ENCODE measurements at places on chromosomes 1 and 21.

- DNase-seq, result no peak
Observed at GRCh38 chr1:113534875-113535274, 144.6 kb downstream of the MAGI3 start.

DNA sequence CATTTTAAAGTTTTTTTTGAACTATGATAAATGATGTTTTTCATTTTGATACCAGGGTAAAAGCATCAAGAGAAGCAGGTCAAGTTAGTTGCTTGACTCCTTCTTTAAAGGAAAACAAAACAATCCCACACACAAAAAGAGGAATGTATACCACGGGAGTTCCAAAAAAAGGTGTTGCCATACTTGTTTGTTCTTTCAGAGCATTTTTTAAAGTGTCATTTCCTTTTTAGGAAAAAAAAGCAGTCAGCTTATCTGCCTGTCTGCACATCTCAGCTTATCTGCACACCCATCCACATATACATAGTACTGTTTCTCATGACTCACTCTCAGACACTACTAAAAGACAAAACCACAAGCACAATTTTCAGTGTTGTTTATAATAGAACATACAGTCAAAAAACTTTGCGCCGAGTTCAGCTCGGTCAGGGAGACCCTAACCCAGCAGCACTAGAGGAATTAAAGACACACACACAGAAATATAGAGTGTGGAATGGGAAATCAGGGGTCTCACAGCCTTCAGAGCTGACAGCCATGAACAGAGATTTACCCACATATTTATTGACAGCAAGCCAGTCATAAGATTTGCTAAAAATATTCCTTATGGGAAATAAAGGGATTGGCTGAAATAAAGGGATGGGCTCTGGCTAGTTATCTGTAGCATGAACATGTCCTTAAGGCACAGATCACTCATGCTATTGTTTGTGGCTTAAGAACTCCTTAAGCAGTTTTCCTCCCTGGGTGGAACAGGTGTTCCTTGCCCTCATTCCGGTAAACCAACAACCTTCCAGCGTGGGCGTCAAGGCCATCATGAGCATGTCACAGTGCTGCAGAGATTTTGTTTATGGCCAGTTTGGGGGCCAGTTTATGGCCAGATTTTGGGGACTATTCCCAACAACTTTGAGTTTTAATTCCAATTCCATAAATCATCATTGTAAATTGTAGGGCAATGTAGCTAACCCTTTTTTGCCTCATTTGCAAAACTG, 11.4 kb upstream of the MNDA start:
- no peak for DNase-seq

DNA sequence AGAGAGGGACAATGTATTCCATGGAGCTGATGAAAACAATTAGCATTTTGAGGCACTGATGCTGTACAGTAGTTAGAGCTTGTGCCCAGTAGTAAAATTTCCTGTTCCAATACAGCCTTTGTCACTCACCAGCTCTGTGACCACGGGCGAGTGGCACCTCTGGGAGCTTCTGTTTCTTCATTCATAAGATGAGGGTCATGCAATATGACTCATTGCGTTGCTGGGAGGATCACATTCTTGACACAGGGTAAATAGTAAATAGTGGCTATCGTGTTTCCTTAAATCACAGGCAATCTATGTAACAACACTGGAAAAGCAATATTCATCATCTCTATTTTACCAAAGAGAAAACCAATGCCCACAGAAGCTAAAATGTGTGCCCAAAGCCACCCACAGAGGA, 4.5 kb upstream of the LRRC52 start:
- DNase-seq, result no peak

GRCh38 chr1:215661033-215661432, 93.9 kb downstream of the KCTD3 start:
- no peak for DNase-seq

DNA sequence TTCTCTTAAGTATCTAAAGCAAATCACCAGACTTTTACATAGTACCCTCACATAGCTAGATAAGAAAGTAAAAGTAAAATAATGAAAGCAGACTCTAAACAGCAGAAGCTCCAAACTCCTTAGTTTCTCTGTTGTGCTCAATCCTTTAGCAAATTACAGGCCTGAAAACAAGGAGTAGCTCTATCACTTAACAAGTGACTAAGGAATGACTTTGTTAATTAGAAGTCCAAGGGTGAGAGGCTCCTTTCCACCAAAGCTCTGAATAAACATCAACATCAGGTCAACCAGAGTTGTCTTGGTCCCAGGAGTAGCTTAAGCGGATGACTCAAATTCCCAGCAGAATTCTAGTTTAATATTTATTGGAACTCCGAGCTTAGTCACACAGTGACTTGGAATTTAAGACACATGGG, 5.9 kb downstream of the NRIP1 start:
- DNase-seq, result no peak

GRCh38 chr1:210618369-210618768, 289.7 kb downstream of the HHAT start:
- DNase-seq, result no peak

DNA sequence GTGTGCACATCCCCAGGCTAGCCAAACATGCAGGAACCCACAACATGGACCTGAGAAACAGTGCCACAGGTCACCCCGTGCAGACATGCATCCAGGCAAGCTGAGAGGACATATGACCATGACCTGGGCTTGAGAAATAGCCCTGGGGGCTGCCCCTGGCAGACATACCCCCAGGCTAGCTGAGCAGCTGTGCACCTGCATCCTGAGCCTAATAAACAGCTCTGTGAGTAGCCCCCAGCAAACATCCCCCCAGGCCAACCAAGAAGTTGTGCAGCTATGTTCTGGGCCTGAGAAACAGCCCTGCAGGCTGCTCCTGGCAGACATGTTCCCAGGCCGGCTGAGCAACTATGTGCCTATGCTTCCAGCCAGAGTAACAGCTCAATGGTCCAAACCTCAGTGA, 14.5 kb downstream of the OLFML3 start:
- no peak for DNase-seq

DNA sequence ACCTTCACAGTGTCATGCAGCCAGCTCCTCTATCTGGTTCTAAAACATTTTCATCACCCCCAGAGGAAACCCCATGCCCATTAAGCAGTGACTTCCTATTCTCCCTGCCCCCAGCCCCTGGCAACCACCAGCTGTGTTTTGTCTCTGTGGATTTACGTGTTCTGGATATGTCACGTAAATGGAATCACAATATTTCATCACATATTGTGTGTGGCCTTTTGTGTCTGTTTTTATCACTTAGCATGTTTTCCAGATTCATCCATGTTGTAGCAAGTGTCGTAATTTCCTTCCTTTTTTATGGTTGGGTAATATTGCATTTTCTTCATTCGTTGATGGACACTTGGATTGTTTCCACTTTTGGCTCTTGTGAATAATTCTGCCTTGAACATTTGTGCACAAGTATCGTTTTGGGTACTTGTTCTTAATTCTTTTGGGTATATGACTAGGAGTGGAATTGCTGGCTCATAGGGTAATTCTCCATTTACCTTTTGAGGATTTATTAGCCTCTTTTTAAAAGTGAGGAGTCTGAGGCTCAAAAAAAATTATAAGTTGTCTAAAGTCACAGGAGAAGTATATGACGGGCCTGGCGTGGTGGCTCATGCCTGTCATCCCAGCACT, 127.0 kb downstream of the MRPS6 start:
- DNase-seq, result no peak

DNA sequence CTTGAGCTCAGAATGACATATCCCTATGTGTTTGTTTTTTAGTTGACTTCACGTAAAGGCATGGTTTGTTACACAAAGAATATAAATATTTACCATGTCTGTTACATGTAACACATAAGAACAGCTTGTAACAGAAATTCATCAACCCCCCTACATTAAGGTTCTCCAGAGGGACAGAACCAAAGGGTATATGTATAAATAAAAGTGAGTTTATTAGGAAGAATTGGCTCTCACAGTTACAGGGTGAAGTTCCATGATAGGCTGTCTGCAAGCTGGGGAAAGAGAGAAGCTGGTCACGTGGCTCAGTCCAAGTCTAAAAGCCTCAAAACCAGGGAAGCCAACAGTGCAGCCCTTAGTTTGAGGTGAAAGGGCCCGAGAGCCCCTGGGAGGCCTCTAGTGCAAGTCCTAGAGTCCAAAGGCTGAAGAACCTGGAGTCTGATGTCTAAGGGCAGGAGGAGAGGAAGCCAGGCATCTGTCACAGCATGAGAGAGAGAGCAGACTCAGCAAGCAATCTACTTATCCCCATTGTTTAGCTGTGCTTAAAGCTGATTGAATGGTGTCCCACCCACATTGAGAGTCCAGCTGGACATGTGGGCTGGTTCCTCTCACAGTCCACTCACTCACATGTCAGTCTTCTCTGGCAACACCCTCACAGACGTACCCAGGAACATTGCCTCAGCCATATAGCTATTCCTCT, 15.8 kb downstream of the THRAP3 start:
- DNase-seq, result no peak

DNA sequence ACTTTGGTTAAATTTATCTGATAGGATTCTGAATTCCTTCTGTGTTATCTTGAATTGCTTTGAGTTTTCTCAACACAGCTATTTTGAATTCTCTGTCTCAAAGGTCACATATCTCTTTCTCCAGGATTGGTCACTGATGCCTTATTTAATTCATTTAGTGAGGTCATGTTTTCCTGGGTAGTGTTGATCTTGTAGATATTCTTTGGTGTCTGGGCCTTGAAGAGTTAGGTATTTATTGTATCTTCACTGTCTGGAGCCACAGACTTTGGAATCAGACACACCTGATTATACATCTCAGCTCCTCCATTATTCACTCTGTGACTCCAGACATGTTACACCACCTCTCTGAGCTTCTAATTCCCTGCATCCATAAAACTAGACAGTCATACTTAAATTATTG, 34.2 kb upstream of the ETS2 start:
- no peak for DNase-seq

DNA sequence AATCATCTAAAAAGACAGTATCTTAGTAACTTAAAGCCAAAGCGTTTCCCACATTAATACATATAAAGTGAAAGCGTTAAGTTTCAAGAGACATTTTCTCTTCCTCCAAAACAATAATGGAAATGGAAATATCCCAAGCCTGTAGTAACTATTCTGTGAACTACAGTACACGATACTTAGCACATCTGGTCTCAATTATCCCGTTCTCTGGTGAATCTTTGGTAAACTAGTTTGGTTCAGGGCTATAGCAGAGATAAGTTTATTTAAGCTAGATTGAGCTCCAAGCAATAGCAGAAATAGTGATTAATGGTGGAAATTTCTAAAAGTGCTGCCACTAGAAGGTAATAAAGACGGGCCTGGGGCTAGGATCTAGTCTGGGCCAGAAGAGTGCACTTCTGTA, 55.2 kb downstream of the PCNX2 start:
- DNase-seq, result no peak

GRCh38 chr1:9207086-9207485, 27.5 kb upstream of the H6PD start:
- no peak for DNase-seq

DNA sequence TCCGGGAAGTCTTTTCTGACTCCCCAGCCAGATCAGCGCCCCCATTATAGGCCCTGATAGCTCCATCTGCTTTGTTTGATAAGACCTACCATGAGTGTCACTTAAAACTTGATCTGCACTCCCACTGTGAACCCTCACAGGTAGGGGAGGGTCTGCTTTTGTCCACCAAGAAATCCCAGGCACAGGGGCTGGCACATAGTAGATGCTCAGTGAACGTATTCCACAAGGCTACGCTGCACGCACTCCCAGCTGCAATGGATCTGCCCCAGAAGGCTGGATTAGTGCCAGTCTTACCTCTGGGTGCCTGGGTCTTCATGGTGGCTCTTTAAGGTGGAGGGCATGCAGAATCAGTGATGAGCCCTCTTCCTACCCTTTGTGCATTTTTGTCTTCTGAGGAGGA, 447.1 kb downstream of the PTPRU start:
- DNase-seq, result no peak

- no peak for DNase-seq
Observed at GRCh38 chr21:35829067-35829466, 231.3 kb downstream of the SETD4 start.

- peak; percentile 31 for DNase-seq
Observed at GRCh38 chr1:117754061-117754969, 148.5 kb downstream of the TENT5C start.

- DNase-seq, result no peak
Observed at GRCh38 chr1:35085421-35085820, 6.2 kb downstream of the ZMYM1 start.

GRCh38 chr1:2556678-2557481, 709 bp downstream of the TNFRSF14 start:
- DNase-seq, result no peak

DNA sequence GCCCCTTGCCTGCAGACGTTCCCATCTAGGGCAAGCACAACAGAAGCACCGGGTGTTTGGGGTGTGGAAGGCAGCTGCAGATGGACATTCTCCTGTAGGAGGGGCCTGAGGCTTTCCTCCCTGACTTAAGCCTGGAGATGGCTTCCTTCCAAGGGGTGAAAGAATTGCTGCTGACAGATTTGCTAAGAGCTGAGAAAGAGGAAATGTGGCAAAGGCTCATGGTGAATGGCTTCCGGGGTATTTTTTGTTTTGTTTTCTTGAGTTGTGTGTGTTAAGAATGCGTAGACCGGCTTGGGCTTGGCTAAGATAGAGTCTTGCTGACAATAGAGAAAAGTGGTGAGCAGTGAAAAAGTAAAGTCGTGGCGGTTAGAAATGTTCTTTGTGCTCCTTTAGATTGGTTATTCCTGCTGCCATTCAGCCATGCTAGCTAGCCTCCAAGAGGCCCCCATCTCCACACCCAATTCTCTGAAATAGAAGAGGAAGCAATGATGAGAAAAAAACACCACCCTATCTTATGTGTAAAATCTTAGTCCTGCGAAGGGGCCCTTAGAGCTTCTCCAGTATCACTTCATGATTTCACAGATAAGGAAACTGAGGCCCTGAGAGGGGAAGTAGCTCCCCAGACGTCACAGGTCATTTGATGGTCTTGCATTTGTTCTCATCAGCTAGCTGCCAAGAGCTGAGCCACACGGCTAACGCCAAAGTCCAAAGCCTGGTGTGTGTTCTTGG, 36.9 kb downstream of the EIF2D start:
- no peak for DNase-seq

All from progenitor cell of endocrine pancreas (in vitro differentiated cells).